ENCODE measurements at places on chromosomes 11 and 22. TPM values are rescaled to one million over a fixed set of nuclear protein-coding genes. Genes with fewer than 3 reads are reported as not detected.
A peak's percentile ranks its signal among the peaks of the same experiment; 100 is the strongest.

UBQLNL gene
- total RNA-seq, result 0.24 TPM

FAM227A gene
- 3.8 TPM for total RNA-seq

SPI1 gene
- 0.59 TPM for total RNA-seq

NAALADL1 gene
- total RNA-seq, result 6.1 TPM

PATE4 gene
- total RNA-seq, result not detected

MPZL2 gene
- 1.4 TPM for total RNA-seq

ZNF214 gene
- 4.1 TPM for total RNA-seq

PLEKHB1 gene
- 15.8 TPM for total RNA-seq

RBM7 gene
- total RNA-seq, result 42.1 TPM

RIMBP3C gene
- not detected for total RNA-seq

- no peak for DNase-seq
Observed at GRCh38 chr11:1043563-1044096, 7.1 kb upstream of the MUC6 start.

DNA sequence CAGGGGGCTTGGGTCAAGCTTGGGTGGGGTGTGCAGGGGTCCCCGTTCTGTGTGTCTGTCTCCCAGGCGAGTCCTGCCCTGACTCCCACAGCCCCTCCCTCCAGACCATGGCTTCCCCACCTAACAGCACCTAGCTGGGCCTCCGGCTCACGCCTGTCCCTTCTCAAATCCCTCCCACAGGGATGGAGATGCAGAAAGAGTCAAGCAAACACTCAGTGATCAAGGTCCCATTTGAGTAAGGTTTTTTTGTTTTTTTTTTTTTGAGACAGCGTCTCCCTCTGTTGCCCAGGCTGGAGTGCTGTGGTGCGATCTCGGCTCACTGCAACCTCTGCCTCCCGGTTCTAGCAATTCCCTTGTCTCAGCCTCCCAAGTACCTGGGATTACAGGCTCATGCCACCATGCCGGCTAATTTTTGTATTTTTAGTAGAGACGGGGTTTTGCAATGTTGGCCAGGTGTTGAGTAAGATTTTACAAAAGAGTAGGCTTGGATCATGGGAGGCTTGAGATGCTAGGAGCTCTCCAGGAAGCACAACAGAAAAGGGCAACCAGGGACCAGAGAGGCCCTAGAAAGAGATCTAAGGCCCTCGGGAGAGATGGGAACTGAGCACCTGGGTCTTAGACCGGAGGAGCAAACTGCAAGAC lies 5.7 kb downstream of the APOBEC3D start:
- no peak for DNase-seq

DNA sequence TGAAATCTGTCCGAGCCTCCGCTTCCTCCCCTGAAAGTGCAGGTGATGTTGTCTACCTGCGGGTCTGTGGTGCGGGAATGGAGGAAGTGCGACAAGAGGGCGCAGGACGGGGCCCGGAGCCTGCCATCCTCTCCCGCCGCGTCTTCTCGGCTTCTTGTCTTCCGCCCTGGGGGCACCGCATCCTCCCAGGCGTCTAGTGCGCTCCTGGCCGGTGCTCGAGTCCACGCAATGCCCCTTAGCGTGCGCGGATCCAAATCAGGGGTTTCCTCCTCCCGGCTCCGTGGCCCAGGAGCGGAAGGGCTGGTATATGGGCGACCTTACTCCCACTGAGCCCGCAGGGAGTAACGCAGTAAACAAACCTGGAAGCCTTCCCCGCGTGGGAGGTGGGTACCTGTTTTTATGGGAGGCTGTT lies 405 bp downstream of the SFI1 start:
- no peak for DNase-seq

DNA sequence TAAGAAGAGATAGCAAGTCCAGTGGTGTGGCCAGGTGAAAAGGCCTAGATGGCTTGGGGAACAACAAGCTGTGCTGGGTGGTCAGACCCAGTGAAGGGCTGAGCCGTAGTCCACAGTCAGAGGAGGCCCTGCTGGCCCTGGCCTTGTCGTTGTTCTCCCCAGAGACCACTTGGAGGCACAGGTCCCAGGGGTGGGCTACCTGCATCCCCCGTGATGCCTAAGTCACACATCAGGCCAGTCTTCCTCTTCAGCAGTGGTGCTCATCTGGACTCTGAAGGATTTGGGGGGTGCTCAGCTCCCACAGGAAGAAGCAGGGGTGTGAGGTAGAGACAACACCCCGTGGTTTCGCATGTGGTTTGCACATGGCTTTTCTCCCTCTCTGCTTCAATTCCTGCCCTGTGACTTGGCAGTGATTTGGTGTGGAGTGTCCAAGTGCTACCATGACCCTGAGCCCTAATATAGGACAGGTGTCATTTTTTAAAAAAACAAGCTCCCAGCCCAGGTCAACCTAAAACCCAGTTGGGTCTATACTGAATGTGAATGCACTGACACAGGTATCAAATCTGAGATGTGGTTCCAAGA lies 51.0 kb downstream of the ALX4 start:
- DNase-seq, result no peak

- no peak for DNase-seq
Observed at GRCh38 chr11:67588136-67588503, 4.5 kb downstream of the GSTP1 start.

GRCh38 chr11:16242806-16243205 lies 113.5 kb downstream of the SOX6 start:
- no peak for DNase-seq

- DNase-seq, result no peak
Observed at GRCh38 chr11:20113149-20113438, 47.2 kb downstream of the DBX1 start.

DNA sequence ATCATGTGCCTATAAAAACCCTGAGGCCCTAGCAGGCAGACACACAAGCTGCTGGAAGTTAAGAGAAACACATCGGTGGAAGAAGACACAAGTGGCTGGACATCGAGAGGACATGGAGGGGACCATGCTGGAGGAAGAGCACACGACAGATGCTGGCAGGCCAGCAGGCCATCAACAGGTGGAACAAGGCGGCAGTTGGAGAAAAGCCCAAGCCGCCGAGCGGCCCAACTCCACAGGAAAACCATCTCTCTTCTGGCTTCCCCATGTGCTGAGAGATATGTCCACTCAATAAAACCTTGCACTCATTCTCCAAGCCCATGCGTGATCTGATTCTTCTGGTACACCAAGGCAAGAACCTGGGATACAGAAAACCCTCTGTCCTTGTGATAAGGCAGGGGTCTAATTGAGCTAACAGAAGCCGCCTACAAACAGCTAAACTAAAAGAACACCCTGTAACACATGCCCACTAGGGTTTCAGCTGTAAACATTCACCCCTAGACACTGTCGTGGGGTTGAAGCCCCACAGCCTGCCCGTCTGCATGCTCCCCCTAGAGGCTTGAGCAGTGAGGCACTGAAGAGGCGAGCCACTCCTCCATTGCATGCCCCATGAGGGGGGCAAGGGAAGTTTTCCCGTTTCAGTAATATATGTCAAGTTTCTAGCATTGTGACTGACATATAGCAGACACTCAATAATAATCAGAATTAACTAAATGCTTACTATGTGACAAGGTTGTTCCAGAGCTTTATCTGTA lies 39.0 kb upstream of the MMP20 start:
- DNase-seq, result peak; percentile 47

GRCh38 chr11:8269636-8270035 lies 6.0 kb upstream of the LMO1 start:
- DNase-seq, result no peak

DNA sequence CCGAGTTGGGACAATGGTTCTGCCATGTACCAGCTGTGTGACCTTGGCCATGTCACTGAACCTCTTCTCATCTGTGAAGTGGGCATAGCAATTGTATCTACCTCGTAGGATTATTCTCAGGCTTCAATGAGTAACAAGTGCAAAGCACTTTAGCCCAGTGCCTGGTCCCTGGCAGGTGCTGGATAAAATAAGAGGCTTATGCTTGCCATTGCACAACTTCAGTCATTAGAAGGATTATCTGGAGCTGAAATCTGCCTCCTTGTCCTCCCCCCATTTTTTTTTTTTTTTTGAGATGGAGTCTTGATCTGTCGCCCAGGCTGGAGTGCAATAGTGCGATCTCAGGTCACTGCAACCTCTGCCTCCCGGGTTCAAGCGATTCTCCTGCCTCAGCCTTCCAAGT lies 7.2 kb downstream of the SMTNL1 start:
- no peak for DNase-seq
